Urothelium cell line (cell line): ENCODE measurements at places on chromosomes 1 and 21.

GRCh38 chr1:105100102-105100501, 1350.4 kb downstream of the AMY1C start:
- no peak for DNase-seq

DNA sequence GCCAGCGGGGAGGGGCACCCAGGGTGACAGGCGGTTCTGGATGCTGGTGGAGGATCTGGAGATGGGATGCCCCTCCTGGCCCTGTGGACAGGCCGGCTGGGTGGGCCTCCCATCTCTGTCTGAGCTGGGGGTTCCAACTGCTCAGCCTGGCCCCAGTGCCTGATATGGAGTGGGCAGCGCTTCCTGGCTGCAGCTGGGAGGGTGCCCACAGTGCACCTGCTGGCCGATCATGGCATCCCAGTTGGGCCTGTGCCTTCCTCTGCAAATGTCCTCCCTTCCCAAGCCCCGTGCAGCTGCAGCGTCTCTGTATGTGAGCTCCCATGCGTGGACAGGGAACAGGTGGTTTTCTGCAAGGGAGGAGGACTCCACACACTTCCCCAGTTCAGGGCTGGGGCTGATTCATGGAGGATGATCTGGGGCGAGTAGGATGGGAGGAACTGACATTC, 2.1 kb downstream of the PFKL start:
- DNase-seq: no peak

- no peak for DNase-seq
Observed at GRCh38 chr1:61425040-61425439, 299.9 kb downstream of the TM2D1 start.

DNA sequence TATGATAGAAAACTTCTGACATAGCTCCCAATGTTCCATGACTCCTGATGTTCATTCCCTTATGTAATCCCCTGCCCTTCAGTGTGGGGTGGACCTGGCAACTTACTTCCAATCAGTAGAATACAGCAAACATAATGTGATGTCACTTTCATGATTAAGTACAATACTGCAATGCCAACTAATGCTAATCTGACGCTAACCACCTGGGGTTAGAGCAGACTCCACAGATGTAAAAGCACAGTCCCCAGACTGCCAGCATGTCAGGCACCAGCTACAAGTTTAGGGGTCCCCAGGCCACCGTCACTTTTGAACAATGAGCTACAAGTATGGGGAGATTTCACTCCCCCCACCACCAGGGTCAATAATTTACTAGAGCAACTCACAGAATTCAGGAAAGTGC, 32.3 kb upstream of the FBXO28 start:
- DNase-seq: no peak

DNA sequence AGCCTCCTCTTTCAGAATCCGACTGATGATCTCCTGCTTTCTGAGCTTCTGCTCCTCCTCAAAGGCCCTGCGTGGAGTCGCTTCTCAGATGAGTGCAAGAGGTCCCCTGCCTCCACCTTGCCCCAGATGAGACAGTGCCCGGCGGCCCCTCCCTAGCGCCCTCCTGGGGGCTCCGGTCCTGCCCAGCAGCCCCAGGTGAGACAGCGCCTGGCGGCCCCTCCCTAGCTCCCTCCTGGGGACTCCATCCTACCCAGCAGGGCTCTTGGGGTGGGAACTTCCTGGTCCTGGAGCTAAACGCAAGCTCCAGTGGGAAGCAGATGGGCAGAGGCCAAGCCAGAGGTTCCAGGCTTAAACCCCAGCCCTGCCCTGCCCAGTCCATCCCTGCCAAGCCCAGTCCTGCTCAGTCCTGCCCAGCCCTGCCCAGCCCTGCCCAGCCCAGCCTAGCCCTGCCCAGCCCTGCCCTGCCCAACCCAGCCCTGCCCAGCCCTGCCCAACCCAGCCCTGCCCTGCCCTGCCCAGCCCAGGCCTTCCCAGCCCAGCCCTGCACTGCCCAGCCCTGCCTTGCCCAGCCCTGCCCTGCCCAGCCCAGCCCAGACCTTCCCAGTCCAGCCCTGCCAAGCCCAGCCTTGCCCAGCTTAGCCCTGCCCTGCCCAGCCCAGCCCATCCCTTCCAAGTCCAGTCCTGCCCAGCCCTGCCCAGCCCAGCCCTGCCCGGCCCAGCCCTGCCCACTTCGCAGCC, 34.6 kb downstream of the CFAP74 start:
- DNase-seq: no peak

- no peak for DNase-seq
Observed at GRCh38 chr21:41393876-41394465, 32.1 kb upstream of the MX1 start.

GRCh38 chr1:92964316-92964715, 3.1 kb upstream of the DIPK1A start:
- DNase-seq: no peak

GRCh38 chr1:223730479-223731132, 18.3 kb downstream of the CAPN2 start:
- DNase-seq: no peak

- no peak for DNase-seq
Observed at GRCh38 chr1:160756849-160757201, 17.8 kb downstream of the SLAMF7 start.

- DNase-seq: peak; percentile 79
Observed at GRCh38 chr1:205523891-205524793, 19.7 kb downstream of the CDK18 start.

DNA sequence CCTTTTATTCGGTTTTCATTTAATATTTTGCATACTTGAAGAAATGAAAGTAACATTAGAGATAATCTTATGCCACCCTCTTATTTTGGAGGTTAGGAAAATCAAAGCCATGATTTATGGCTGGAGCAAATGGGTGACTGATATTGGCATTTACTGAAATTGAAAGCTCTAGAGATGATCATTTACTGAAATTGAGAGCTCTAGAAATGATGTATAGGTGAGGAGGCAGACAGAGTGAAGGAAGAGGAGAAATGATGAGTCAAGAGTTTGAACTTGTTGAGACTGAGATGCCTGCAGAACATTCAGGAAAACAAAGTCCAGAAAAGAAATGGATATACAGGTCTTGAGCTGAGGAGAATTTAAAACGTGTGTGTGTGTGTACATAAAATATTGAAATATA, 217.6 kb downstream of the LTN1 start:
- no peak for DNase-seq

GRCh38 chr21:34590520-34590919, 24.4 kb downstream of the RCAN1 start:
- DNase-seq: no peak

DNA sequence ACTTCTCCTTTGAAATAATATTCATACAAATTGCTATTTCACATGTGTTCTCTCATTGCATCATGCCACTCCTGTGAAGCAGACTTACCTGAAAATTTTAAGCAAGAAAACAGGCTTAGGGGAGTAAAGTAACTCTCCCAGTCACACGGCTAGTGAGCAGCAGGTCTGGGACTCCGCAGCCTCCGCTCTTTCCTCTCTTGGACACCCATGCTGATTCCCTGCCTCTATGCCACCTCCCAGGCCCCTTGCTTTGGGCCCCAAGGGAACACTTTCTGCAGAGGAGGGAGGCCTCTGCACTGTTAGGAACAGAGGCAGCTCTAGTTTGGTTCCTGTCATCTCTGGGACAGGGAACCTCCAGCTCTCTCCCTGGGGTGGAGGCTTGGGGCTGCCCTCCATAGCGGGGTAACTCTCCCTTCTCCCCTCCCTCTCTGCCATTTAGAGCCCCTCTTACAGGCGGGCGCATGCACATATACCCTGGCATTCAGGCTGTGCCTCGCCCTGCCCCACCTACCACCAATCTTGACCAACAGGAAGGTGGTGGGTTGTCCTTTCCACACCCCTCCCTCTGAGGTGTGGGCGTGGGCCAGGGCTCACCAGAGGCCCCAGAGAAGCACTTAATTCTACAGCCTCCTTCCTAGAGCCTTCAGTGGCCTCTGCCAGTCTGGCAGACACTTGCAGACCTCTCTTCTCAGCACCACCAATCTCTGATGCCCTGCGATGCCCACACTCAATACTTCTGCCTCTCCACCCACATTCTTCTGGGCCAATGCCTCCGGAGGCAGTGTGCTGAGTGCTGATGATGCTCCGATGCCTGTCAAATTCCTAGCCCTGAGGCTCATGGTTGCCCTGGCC, at the start of gene RXFP4:
RXFP4 (plus strand) TSS at position 646 of the 852 bp plus-strand sequence; CDS start at position 718, 72 bp downstream.
- DNase-seq: no peak

- peak; percentile 14 for DNase-seq
Observed at GRCh38 chr1:91885213-91885715, 687 bp downstream of the TGFBR3 start.

DNA sequence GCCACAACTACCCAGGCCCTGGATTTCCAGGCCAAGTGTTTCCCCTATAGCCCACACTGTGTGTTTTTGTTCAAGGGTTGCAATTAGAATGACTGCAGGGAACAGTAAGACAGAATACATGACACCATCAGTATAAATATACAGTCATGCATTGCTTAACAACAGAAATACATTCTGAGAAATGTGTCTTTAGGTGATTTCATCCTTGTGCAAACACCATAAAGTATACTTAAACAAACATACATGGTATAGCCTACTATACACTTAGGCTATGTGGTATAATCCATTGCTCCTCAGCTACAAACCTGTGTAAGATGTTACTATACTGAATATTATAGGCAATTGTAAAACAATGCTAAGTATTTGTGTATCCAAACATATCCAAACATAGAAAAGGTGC, 7.5 kb upstream of the SLC44A5 start:
- DNase-seq: no peak

DNA sequence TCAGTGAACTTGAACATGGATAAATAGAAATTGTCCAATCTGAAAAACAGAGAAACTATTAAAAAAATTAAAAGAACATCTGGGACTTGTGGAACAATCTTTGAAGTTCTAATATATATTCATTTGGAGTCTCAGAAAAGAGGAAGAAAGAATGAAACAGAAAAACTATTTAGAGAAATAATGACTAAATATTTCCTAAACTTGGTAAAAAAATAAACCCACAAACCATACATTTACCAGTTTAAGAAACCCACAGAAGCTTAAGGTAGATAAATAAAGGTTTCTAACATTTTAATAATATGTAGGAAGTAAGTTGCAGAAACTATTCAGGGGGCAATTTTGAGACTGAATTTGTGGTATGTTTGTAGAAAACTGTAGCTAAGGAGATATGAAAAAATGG, 437.8 kb downstream of the PTBP2 start:
- DNase-seq: no peak

DNA sequence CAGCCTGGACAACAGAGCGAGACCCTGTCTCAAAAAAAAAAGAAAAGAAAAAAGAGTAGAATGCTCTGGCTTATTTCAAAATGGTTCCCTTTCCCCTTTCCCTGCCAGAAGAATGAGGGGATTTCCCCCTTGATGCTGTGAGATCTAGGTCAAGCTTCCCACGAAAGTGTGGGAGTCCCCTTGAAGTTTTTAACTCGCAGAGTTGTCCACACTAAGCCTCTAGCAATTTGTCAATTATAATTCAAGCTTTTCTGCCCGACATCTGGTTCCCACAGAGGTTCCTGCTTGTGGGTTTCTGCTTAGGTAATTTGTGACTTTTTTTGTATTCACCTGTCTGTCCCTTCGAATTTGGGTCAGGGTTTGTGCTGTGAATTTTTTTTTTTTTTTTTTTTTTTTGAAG, 62.8 kb downstream of the ZFYVE9 start:
- no peak for DNase-seq

DNA sequence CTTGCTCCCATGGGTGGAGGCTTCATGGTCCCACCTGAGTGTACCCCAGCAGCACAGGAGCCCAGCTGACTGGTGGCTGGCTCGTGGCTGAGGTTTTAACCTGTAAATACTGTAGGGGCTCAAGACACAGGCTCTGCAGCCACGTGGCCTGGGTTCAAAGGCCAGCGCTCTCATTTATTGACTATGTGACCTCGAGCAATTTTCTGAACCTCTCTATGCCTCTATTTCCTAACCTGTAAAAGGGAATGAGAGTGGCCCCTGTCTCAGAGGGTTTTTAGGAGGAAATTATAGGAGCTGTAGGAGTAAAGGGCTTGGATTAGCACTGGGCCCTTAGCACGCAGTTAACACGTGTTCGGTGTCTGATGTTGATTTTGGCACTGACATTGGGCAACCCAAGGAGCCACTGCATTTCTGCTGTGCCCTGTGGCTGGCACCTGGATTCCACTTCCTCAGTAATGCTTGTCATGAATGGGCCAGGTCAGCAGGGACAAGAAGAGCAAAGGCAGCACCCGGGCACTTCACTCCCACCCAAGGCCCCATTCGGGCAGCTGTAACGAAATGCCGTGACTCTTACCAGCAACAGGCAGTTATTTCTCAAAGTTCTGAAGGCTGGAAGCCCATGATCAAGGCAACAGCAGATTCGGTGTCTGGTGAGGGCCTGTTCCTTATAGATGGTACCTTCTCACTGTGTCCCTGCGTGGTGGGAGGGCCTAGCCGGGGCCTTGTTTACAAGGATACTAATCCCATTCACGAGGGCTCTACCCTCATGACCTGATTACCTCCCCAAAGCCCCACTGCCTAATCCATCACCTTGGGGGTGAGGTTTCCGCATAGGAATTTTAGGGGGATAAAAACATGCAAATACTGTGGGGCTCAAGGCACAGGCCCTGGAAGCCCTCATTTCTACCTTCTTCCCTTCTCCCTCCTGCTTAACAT, 25.2 kb downstream of the ARHGEF10L start:
- DNase-seq: no peak

GRCh38 chr1:216562383-216562782, 139.1 kb upstream of the USH2A start:
- no peak for DNase-seq

DNA sequence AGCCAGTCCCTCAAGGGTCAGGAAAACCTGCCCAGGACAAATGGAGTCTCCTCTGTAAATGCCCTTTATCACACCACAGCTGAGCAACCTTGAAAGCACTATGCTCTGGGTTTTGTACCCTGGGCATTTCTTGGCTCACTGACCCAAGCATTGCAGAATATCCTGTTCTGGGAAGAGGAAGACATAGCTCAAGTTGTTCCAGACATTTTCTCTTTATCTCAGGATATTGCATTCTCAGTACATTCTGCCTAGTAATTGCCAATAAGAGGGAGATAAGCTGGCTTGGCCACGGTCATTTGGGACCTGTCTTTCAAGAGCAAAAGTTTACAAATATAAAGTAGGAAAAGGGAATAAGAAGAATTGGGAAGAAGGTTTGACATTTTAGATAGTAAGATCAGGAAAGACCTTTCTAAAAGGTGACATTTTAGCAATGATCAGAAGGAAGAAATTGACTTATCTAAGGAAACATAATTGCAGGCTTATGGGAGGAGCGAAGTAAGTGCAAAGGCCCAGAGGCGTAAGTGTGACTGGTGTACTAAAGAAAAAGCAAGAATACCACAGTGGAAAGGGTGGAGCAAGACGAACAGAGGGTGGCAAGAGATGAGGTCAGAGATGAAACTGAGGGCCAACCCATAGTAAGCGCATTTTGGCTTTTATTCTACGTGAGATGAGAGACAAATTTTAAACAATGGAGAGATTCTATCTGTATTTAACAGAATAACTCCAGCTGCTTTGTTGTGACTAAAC, 394.0 kb upstream of the CXADR start:
- DNase-seq: no peak

GRCh38 chr1:201260648-201261311, 22.5 kb upstream of the PKP1 start:
- DNase-seq: no peak
